ENCODE measurements at places on chromosomes 2 and 18.

DNA sequence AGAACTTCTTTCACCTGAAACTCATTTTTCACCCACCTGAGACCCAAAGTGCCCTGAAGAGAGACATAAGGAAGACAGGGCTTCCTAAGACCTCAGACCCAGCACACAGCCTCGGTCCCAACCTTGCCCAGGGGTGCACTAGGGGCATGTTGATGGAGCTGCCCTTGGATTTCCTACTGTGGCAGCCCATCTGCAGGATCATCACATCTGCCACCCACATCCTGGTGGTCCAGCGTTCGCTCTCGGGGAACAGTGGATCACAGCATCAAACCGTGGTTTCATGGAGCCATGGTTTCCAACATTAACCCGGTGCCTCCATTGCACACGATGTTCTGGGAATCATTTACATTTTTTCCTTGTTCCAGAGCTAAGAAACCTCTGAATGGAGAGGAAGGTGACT lies 186.4 kb downstream of the TFCP2L1 start:
- DNase-seq: no peak

DNA sequence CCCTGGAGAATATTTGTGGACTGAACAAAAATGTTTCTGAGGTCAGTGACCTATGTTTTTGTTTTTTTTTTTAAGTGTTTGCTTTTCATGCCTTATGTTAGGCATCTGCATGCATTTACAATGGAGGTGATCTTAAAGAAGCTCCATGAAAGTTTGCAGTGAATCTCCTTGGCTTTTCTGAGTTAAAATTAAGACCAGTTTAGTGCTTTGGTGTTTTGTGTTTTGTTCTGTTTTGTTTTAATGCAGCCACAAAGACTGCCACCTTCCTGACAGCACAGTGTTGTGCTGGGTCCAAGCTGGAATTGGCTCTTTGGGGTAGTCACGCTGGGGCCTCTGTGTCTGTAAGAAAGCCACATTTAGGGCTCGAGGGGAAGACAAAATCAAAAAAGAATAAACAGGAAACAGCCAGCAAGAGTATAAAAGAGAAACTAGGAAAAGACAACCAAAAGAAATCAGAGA lies 396.2 kb downstream of the ARHGAP15 start:
- no peak for DNase-seq

DNA sequence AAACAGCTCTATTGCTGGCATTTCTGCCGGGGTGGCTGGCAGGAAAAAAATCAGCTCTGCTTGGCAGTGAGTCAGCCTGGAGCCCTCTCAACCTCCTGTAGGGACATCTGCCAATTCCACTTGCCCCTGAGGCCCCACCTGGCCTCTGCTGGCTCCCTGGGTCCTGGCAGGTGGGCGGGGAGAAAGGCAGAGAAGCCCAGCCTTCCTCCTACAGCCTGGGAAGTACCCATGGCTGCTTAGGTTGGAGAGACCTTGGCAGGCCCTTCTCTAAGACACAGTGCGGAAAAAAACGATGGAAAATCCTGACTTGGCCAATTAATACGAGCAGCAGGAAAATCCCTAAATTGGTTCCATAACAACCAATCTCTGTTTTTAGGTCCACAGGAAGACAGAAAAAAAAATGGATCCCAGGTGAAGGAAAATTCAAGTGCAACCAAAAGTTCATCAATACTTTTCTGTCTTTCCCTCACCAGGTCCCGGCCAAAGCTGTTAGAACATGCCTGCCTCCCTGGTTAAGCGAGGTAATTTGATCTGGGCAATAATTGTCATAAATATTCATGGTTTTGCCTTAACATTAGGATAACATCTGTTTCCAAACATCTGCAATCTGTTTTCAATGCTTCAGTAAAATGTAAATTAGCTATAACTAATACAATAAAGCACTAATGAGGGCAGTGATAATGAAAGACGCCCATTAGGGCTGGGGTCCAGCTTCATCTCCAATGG lies 245.9 kb downstream of the TFCP2L1 start:
- DNase-seq: no peak

DNA sequence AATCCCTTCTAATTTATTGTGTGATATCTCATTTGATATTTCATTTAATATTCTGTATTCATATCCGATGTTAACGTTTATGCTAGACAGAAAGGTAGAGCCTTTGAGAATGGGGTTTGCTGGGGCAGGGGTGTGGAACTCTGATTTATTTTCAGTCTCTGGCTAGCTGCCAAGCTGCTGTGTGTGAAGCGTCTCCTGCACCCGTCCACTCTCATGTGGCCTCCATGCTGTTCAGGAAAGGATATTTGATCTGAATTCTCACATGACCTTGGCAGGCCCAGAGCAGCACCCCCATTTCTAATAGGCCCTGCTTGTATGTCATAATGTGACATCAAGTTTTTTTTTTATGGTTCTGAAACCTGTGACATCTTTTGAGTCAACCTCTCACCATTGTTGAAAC lies 1.6 kb downstream of the IL1R1 start:
- no peak for DNase-seq

DNA sequence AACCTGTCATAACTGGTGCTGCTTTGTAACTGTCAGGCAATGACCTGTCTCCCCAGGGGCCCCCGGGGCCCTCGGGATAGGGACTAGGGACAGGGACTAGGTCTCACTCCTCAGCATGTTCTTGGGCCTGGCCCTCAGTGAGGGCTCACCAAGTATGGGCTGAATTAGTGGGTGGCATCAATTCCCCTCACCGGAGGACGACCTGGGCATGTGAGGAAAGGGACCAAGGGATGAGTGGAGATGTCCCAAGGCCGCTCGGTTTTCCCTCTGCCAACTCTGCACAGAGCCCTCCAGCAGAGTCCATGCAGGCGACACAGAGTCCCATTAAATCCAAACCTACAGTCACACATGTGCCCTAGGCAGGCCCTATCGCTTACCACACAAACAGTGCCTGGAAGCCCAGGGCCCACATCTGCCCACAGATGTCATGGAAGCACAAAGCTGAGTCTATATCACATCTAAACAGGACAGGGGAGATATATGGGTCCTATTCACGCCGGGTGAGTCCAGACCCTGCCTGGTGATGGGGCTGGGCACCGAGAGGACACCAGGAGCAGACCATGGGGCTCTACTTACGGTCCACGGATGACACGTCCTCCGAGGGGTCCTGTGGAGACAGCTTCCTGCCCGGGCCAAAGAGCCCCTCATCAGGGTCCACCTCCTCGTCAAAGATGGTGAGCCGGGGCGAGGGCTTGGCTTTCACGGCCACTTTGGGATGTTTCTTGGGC lies 26.6 kb downstream of the HS1BP3 start:
- DNase-seq: no peak

GRCh38 chr2:158300394-158300793 lies 156.2 kb downstream of the CCDC148 start:
- DNase-seq: no peak

DNA sequence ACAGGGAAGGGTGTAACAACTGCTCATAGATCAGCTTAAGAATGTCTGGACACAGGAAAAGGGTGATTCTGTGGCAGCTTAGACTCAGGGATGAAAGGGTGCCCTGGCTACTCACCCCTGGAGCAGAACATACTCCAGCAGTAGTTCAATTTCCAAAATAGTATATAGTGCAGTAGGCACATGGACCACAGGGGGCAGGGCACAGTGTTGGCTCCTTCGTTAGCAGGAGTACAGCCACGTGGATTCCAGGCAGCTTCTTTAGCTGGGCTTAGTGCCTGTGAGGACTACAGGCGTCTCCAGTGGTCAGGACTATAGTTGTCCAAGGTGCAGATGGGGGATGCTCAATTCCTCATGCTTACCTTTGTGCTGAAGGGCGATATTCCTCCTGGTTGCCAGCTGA lies 277.5 kb upstream of the DDX18 start:
- DNase-seq: no peak

GRCh38 chr18:70582981-70583380 lies 294.1 kb downstream of the SOCS6 start:
- DNase-seq: no peak

- DNase-seq: no peak
These were observed 52.0 kb upstream of the TNP1 start for GRCh38 chr2:216911886-216912285.

All from CD4-positive, alpha-beta T cell treated with Interleukin-4 for 1 hour (primary cell).